Small intestine (tissue), 16 donors: ENCODE measurements at places on chromosomes 5 and 9. TPM values are rescaled to one million over a fixed set of nuclear protein-coding genes. Genes with fewer than 3 reads are reported as not detected.
A peak's percentile ranks its signal among the peaks of the same experiment; 100 is the strongest.

- H3K36me3 ChIP-seq, result no peaks in the 10 kb centered on the region
- no peak overlapping the region for H3K4me3 ChIP-seq
- DNase-seq, result peak; percentile 6
- H3K27me3 ChIP-seq, result no peaks in the 10 kb centered on the region
These were observed 60.9 kb upstream of the TLR4 start for GRCh38 chr9:117643288-117643654.

GRCh38 chr9:99595796-99596195 is 225.9 kb upstream of the NR4A3 start:
- H3K4me3 ChIP-seq, result no peak overlapping the region
- no peaks in the 10 kb centered on the region for H3K36me3 ChIP-seq
- no peaks in the 10 kb centered on the region for H3K4me1 ChIP-seq
- DNase-seq, result no peak

GRCh38 chr9:76116913-76117312 is 226.4 kb downstream of the PCSK5 start:
- no peaks in the 10 kb centered on the region for H3K4me1 ChIP-seq
- H3K4me3 ChIP-seq, result no peak overlapping the region
- no peaks in the 10 kb centered on the region for H3K27me3 ChIP-seq
- DNase-seq, result no peak

- H3K27ac ChIP-seq, result no peak overlapping the region
- no peak for DNase-seq
- no peak overlapping the region for H3K4me3 ChIP-seq
- H3K4me1 ChIP-seq, result no peaks in the 10 kb centered on the region
- peaks cover 1% of the 10 kb centered on the region for H3K36me3 ChIP-seq
These were observed 43.8 kb downstream of the SLC38A9 start for GRCh38 chr5:55668356-55668755.

GRCh38 chr5:580436-580835 is 31.7 kb upstream of the CEP72 start:
- H3K4me3 ChIP-seq, result no peak overlapping the region
- no peaks in the 10 kb centered on the region for H3K4me1 ChIP-seq
- peaks cover 22% of the 10 kb centered on the region for H3K27me3 ChIP-seq
- H3K27ac ChIP-seq, result no peak overlapping the region

GRCh38 chr9:135299651-135300345 is 179.8 kb upstream of the PPP1R26 start:
- no peaks in the 10 kb centered on the region for H3K4me1 ChIP-seq
- no peaks in the 10 kb centered on the region for H3K36me3 ChIP-seq
- no peaks in the 10 kb centered on the region for H3K27me3 ChIP-seq
- DNase-seq, result no peak

GRCh38 chr5:174571662-174572397 is 152.6 kb upstream of the MSX2 start:
- H3K4me1 ChIP-seq, result no peaks in the 10 kb centered on the region
- H3K36me3 ChIP-seq, result no peaks in the 10 kb centered on the region
- H3K27me3 ChIP-seq, result no peaks in the 10 kb centered on the region
- no peak overlapping the region for H3K27ac ChIP-seq
- no peak overlapping the region for H3K4me3 ChIP-seq
- DNase-seq, result peak; percentile 90

DNA sequence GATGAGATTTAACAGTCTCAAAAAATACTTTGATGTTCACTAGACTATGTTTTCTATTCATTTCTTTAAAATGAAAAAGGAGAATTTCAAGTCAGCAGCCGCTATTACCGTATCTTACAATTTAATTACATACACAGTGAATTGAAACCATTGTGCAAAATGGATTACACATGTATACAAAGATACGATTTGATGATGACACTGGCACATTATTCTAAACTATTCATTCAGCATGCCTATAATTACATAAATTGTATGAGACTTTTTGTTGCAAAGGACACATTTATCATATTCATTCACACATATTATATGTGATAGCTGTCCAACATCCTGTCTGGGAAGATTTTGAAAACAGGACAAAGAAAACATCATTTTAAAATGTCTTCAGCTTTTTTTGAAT is 118.3 kb upstream of the VCAN start:
- H3K27me3 ChIP-seq, result no peaks in the 10 kb centered on the region
- DNase-seq, result no peak
- H3K4me3 ChIP-seq, result no peak overlapping the region
- no peaks in the 10 kb centered on the region for H3K36me3 ChIP-seq

DNA sequence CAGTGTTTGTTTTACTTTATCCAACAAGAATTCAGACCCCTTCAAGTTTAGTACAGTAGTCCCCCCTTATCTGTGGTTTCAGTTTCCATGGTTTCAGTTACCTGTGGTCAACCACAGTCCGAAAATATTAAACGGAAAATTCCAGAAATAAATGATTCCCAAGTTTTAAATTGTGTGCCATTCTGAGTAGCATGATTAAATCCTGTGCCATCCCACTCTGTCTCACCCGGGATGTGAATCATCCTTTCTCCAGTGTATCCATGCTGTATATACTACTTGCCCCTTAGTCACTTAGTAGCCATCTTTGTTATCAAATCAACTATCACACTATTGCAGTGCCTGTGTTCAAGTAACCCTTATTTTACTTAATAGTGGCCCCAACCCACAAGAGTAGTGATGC is 153.8 kb upstream of the RASA1 start:
- no peak overlapping the region for H3K4me3 ChIP-seq
- H3K27me3 ChIP-seq, result no peaks in the 10 kb centered on the region
- no peak overlapping the region for H3K27ac ChIP-seq
- H3K4me1 ChIP-seq, result no peaks in the 10 kb centered on the region
- H3K36me3 ChIP-seq, result no peaks in the 10 kb centered on the region

GRCh38 chr5:111313017-111313724 is 89.0 kb downstream of the CAMK4 start:
- H3K4me3 ChIP-seq, result no peak overlapping the region
- DNase-seq, result no peak
- no peak overlapping the region for H3K27ac ChIP-seq
- H3K27me3 ChIP-seq, result no peaks in the 10 kb centered on the region

- no peaks in the 10 kb centered on the region for H3K27me3 ChIP-seq
- H3K4me3 ChIP-seq, result no peak overlapping the region
- H3K27ac ChIP-seq, result no peak overlapping the region
- DNase-seq, result no peak
- H3K36me3 ChIP-seq, result peaks cover 7% of the 10 kb centered on the region
- H3K4me1 ChIP-seq, result no peaks in the 10 kb centered on the region
These were observed 27.0 kb downstream of the TCF7 start for GRCh38 chr5:134141331-134142050.

DNA sequence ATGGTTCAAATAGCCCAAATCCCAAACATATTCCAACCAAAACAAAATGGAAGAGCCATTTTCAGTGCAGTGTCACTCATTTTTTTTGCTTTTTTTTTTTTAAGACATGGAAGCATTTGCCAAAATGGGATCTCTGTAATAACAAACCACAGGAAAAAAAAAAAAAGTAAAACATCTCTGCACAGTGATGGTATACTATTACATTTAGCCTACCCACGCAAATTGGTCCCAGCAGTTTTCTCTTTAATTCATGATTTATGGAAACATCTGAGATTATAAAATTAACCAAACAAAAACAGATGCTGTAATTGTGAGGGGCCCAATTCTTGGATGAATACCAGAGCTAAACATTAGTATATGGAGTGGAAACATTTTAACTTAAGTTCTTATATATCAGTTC is 566.6 kb downstream of the ZNF608 start:
- H3K27ac ChIP-seq, result no peak overlapping the region
- H3K4me1 ChIP-seq, result no peaks in the 10 kb centered on the region

DNA sequence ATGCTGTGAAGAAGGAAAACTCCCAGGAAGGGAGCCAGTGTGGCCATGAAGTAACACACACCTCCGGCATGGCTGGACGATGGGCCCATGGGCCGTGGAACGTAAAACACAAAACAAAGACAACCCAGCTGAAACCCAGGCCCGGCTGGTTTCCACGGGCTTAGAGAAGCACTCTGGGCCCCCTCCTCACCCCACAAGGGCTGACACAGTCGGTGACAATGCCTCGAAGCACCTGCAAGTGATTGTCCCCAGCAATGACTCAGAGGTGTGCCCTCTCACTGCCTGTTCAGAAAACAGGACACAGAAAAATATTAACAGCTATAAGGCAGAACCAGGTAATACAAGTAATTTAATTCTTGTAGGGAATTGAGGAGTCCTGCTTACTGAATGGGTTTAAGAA is 135.3 kb downstream of the ROR2 start:
- H3K4me1 ChIP-seq, result peaks cover 28% of the 10 kb centered on the region
- peaks cover 13% of the 10 kb centered on the region for H3K36me3 ChIP-seq
- H3K27me3 ChIP-seq, result no peaks in the 10 kb centered on the region
- DNase-seq, result no peak
- H3K27ac ChIP-seq, result no peak overlapping the region
- H3K4me3 ChIP-seq, result no peak overlapping the region

GRCh38 chr9:114084282-114085073 is 6.4 kb upstream of the AMBP start:
- DNase-seq, result no peak
- no peaks in the 10 kb centered on the region for H3K27me3 ChIP-seq
- H3K36me3 ChIP-seq, result peaks cover 6% of the 10 kb centered on the region
- no peak overlapping the region for H3K4me3 ChIP-seq
- H3K27ac ChIP-seq, result no peak overlapping the region

DNA sequence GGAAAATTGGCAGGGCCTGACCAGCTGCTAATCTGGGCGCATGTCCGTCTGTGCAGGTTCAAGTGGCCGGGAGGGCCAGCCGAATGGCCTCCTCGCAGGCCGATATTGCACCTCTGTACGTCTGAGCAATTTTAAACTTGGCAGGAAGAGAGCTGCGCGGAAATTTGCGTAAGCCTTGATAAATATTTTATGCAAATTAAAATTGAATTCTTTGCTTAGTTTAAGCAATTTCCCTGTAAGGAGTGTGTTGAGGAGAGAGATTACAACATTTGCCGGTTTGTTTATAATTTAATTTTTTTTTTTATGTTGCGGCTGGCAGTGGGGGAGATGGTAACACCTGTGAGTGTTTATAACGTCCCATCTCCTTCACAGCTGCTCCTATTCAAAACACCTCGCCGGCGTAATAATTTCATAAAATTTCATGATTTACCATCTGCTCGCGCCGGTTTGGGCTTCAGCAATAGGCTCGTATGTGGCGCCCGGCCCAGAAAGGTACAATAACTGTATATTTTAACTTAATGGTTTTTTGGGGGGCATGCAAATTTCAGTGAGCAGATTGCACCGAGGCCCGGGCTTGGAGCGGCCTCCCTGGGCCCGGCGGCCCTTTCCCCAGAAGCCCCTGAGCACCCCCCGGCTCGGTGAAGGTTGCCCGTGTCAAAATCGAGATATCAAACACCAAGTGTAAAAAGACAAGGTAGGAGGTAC is 269.4 kb upstream of the MVB12B start:
- H3K4me3 ChIP-seq, result no peak overlapping the region
- H3K27me3 ChIP-seq, result peaks cover 10% of the 10 kb centered on the region
- H3K36me3 ChIP-seq, result no peaks in the 10 kb centered on the region
- H3K27ac ChIP-seq, result no peak overlapping the region
- no peaks in the 10 kb centered on the region for H3K4me1 ChIP-seq
- no peak for DNase-seq

- H3K27me3 ChIP-seq, result no peaks in the 10 kb centered on the region
- DNase-seq, result no peak
- no peaks in the 10 kb centered on the region for H3K36me3 ChIP-seq
- no peak overlapping the region for H3K27ac ChIP-seq
- H3K4me3 ChIP-seq, result no peak overlapping the region
These were observed 367.3 kb downstream of the TUSC1 start for GRCh38 chr9:25310961-25311360.

GRCh38 chr9:109506097-109506712 is 8.1 kb upstream of the PTPN3 start:
- H3K4me1 ChIP-seq, result no peaks in the 10 kb centered on the region
- peak; percentile 8 for DNase-seq
- H3K27ac ChIP-seq, result no peak overlapping the region
- H3K4me3 ChIP-seq, result no peak overlapping the region
- no peaks in the 10 kb centered on the region for H3K27me3 ChIP-seq

DNA sequence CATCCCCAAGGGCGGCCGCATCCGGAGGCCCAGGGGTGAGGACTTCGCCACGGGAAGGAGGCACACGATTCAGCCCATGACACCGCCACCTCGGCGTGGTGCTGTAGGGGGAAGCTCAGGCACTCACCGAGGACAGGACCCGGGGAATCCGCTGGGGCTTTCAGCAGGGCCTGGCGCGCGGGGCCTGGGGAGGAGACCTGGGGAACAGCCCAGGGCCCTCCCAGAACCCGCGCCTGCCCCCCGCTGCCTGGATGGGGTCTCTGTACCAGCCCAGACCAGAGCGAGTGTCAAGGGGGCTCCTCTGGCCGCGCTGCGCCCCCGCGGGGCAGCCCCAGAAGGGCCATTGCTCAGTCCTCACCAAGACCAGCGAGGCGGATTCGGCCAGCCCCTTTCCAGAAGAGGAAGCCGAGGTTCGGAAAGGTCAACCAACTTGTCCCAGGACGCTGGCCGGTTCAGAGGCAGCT is 12.8 kb downstream of the COL23A1 start:
- H3K27ac ChIP-seq, result no peak overlapping the region
- no peaks in the 10 kb centered on the region for H3K36me3 ChIP-seq
- H3K4me3 ChIP-seq, result no peak overlapping the region
- peaks cover 4% of the 10 kb centered on the region for H3K27me3 ChIP-seq
- no peak for DNase-seq

DNA sequence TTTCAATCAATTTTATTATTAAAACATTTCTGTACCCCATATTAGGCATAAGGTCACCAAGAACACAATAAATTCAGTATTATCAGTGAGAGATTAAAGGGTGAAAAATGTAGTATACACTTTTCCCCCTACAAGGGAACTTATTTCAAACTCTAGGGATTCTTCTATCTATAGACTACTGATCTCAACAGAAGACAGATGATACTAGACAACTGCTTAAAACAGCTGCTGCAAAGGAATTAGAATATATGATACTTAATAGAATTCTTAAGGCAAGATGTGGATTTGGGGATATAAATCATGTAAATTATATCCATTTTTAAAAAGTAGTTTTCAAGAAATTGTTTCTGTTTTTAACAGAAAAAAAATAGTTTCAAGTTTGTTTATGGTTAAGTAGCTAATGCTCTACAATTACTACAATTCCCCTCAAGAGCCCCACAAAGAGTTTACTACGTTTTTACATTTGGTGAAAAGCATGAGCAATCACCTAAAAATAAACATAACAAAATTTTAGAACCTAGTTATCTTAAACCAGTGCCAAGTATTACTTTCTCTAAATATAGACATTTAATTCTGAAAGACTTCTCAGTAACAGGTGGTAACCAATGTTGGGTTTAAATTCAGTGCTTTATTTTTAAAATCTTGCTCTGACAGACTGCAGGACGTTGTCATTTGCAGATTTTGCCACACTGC is 6.0 kb downstream of the KIF24 start:
- H3K4me1 ChIP-seq, result no peaks in the 10 kb centered on the region
- no peaks in the 10 kb centered on the region for H3K36me3 ChIP-seq
- no peaks in the 10 kb centered on the region for H3K27me3 ChIP-seq
- no peak overlapping the region for H3K27ac ChIP-seq

- H3K4me1 ChIP-seq, result no peaks in the 10 kb centered on the region
- no peak for DNase-seq
- H3K27ac ChIP-seq, result no peak overlapping the region
- H3K4me3 ChIP-seq, result no peak overlapping the region
These were observed 100.1 kb downstream of the SPEF2 start for GRCh38 chr5:35717718-35718117.

- no peak for DNase-seq
- no peaks in the 10 kb centered on the region for H3K36me3 ChIP-seq
- peaks cover 17% of the 10 kb centered on the region for H3K27me3 ChIP-seq
- H3K4me3 ChIP-seq, result no peak overlapping the region
- no peak overlapping the region for H3K27ac ChIP-seq
- no peaks in the 10 kb centered on the region for H3K4me1 ChIP-seq
These were observed 9.4 kb downstream of the KCNT1 start for GRCh38 chr9:135711391-135711790.

Gene SPATA31E1
- not detected for polyA plus RNA-seq

Gene CLIC3
- 6.2 TPM for polyA plus RNA-seq

Gene RAPGEF1
- polyA plus RNA-seq, result 43.4 TPM

Gene CDC25C
- polyA plus RNA-seq, result 4.2 TPM

Gene ADAMTSL2
- polyA plus RNA-seq, result 0.27 TPM

Gene ZFP2
- polyA plus RNA-seq, result 0.70 TPM

Gene FBP2
- 1.9 TPM for polyA plus RNA-seq

Gene GDA
- polyA plus RNA-seq, result 150 TPM
